ENCODE measurements at places on chromosomes 11 and 22.

DNA sequence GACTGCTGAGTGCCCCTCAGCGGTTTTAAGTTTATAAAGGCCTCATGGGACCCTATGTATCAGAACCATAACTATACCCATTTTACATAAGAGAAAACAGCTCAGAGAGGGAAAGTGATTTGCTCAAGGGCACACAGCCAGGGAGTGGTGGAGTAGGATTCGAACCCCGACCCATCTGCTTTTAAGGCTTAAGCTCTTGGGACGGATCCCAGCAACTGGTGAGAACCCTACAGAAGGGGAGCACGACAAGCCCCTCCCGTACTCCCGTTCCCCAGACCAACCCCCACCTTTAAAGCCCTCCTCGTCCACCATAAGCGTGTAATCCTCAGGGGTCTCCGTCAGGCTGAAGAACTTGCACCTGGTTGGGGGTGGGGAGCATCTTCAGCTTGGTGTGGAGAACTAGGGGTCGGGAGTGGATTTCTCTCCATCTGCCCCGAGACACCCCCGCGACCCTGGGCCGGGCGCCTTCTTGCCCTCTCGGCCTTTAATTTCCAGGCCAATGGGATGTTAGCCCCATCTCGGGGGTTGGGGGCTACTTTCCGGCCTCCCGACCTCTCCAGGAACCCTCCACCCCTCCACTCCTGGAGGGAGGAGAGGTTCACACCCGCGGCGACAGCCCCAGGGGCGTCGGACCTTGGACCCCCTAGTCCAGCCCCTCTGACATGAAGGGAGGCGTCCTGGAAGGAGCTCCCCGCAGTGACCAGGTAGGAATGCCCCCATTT is 725 bp downstream of the CASTOR1 start:
- no peak for DNase-seq

GRCh38 chr11:6321356-6321755 is 1.1 kb upstream of the CAVIN3 start:
- DNase-seq: no peak

DNA sequence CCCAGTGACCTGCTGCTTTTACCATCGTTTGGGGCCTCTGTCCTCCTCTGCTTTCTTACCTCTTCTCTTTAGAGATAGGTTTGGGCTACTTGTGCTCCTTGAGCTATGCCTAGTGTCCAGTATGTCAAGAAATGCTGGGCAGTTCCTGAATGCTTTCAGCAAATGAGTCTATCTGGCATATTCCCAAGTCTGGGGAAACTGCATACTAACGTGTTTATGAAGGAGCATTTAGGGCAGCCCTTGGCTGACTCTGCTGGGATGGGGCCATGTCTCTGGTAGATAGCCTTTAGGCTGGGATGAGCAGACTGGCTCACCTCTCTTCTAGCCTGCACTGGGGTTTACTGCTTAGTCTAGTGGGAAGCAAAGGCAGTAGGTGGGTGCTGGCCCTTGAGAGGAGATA is 43.7 kb upstream of the SUSD2 start:
- no peak for DNase-seq

DNA sequence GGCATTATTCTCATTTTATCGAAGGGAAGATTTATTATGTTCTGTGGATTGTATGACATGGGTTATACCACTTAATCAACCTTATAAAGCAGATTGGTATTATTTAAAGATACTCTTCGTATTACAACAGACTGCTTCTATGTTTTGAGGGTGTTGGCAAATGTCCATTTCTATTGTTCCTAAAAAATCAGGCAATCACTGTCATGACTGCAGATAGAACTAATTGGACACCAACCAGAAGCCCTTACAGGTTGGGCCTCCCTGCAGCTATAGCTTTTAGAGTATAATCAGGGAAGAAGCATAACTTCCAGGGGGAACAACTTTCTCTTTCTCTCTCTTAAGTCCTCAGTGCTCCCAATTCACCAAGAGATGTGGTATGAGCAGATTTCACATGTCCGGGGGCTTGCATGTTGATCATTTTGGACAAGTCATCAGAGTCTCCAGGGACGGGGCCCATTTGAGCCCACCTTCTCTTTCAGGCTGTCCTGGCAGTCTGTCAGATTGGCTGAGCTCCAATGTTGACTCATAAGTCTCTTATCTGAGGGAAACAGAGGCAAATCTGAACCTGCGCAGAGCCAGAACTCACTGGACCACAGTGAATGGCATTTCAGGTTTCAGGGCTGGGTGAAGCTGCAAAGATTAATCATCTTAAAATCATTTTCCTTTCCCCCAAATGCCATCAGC is 264.0 kb upstream of the CCDC90B start:
- no peak for DNase-seq

- no peak for DNase-seq
Observed at GRCh38 chr11:119858288-119858687, 129.3 kb upstream of the NECTIN1 start.

DNA sequence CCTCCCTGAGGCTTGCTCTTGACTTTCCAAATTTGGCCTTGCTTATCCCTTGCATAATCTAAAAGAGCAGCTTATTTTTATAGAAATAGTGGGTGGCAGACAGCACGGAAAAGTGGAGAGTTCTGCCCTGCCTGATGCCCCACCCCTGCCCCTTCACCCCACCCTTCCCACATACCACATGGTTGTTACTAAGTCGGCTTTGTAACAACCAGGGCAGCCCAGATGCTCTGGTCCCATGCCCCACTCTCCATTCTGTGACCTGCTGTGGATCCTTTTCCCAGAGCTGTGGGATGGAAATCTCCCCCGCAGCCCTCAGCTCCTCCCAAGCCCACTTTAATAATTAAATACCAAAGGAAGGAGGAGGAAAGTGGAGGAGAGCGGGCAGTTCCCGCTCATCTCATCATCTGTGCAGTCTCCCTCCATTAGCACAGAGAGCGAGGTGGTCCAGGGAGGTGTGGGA is 10.9 kb downstream of the MRGPRF start:
- no peak for DNase-seq

DNA sequence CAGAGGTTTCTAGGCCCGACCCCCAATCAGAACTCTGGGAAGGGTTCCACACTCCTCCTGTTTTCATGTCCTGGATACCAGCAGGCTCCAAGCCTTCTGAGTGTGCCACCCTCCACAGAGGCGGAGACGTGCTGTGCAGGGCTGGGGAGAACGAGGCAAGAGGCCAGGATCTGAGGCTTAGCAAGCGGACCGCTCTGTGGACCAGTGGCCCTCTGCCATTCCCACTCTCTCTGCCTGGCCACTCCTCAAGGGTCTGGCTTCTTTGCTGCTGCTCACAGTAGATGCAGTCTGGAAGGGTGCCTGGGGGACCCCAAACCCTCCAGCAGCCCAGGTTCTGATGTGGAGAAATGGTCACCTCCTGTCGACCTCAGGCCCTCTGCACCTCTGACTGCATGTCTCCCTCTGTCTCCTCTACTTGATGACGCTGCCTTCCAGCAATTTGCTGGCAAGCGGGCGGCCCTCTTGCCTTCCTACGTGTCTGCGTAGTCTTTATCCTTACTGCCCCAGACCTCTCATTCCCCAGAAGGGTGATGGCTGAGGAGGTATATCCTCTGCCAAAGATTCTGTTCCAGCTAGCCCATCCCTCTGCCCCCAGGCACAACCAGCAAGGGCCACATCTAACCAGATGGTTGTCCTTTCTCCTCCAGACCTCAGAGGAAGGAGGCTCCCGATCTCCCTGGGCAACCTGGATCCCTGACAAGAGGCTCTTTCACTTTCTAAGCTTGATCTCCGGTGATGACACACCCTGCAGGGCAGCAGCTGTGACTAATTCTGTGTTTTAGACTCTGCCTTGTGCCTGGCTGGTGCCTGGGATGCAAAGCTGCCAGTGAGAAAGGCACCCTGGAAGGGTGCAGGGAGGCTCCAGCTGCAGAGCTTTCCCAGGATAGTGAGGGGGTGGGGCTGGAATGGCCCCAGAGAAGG is 87.3 kb downstream of the NAT10 start:
- DNase-seq: no peak

DNA sequence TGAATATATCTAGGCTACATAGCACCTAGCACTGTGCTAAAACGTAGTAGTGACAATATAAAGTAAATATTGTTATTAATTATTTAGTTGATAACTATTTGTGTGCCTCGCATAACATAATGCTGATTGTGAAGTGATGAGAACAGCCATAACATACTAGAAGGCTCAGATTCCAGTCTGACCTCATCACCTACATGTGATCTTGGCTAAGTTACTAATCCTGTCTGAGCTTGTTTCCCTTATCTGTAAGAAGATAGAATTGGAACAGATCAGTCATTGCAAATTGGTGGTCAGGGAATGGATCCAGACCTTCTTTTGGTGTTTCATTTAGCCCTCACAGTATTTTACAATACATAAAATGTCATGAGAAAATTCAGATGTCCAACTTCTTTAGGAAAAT is 103.4 kb upstream of the SEZ6L start:
- no peak for DNase-seq

DNA sequence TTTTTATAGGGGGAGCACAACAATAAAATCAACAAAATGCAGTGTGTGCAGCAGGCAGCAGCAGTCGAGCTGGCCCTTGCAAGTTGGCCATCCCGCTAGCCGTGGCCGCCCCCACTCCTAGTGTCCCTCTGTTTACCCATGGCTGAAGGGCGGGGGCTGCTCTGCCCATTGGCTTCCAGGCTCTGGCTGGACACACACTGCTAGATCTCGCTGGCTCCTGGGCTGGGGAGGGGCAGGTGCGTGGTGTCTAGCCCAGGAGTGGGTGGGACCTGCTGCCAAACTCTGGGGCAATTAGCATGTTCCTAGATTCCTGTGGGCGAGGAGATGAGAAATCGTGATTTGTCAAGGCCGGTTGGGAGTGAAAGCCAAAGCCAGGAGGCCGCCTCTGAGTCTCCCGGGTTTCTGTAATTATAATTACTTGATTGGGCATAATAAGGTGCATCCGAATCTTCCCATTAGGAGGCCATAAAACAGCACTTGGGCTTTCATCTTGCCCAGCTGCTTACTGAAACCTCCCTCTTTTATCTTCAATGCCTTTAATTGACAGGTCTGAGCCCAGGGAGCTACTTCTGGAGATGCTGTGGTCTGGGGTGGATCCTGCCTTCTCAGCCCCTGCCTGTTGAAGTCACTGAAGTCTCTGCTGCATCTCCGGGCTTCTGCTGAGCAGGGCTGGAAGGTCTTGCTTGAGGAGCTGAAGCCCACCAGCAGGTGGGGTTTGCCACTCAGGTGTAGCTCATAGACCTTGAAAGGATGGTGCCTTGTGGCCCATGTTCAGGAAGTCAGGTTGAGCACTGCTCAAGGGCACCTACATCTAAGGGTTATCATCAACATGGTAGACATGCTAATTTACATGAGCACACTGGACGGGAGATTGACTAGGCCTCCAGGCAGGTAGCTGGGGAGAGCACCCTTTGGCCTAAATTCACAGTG is 44.5 kb upstream of the DKK3 start:
- no peak for DNase-seq

DNA sequence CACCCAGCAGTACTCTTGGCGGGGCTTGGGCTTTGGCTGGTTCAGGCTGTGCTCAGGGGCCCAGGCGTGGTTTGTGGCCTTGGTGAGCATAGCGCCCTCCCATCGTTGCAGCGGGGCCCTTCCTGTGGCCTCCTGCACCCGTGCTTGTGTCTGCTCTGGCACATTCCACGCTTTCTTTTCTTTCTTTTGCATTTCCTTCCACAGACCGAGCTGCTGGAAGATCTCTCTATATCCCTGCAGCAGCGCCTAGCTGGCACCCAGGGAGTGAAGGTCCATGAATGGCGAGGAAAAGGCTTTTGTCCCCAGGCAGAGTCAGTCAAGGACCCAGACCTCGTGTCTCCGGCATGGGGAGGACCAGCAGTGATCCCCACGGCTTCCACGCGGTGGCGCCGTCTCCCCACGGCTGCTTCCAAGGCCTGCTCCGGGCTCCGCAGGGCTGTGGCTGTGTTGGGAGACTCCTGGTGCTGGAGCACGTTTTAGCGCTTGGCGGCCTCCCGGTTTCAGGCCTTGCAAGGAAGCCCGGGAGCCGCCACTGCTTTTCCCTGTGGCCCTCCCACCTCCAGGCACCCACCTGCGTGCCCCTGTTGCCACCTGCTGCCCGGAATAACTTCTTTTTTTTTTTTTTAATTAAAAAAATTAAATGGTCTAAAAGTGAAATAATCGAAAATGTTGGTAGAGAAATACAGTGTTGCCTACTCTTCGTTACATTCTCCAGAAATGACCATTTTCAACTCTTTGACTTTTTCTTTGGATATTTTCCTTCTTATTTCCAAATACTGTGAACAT is 28.5 kb downstream of the GLB1L2 start:
- peak; percentile 39 for DNase-seq

DNA sequence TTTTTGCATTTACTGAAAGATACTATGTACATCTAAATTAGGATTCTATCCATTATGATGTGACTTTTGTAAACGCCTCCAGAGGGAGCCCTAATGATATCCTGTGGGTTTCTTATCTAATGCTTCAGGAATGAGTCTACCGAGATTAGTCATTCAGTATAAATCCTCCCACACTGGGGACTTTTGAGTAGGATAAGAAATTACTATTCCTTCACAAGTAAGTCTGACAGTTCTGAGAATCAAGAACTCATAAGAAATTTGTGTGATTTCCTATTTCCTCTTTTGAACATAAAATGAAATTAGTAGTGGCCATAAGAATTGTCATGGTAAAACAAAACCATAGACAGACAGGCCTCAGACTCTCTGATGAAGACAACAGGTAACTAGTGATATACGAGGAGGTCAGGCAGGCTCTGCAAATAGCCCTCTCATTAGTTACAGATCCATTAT is 10.0 kb upstream of the OR5M1 start:
- DNase-seq: no peak

DNA sequence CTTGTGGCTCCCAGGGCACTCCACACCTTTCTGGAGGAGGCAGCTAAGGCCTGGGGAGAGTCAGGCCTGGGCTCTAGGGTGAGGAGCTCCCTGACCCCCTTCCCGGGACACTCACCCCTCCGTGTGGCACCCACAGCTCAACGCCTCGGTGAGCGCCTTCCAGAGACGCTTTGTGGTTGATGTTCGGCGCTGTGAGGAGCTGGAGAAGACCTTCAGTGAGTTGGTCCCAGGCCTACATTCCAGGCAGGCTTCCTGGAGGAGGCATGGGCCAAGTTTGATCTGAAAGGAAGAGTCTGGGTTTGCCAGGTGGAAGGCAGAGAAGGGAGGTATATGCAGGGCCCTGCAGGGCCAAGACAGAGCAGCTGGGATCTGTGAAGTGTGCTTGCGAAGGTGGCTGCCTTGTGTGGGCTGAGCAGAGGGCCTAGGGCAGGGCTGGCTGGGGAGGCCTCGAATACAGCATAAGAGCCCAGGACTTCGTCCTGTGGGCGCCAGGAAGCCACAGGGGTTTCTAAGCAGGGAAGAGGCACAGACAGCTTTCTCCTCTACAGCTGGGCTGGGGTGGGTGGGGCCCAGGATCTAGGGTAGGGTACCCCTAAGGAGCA is 2.9 kb downstream of the TCIRG1 start:
- no peak for DNase-seq

- DNase-seq: no peak
Observed at GRCh38 chr22:44994399-44995104, 15.3 kb downstream of the PHF21B start.

DNA sequence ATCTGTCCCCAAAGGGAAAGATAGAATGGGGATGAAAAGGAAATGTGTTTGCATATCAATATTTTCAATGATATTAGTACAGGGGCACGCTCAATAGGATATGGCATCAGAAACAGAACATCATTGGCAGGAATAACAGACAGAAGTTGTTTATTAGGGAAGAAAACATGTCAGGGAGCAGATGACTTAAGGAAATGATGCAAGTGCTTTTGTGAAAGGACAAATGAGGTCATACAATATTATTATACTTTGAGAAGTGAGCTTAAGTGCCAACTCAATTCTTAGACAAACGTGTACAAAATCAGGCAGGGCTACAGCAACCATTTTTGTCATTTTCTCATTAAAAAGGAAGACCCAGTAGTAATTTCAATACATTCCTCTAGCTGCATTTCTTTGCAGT is 388.4 kb downstream of the SOX6 start:
- no peak for DNase-seq

Data from stimulated activated CD4-positive, alpha-beta T cell treated with anti-CD3 and anti-CD28 coated beads, Interleukin-1b, Interleukin-23, amount 100 ng/mL, for 1 hour (primary cell).